ENCODE measurements at places on chromosomes 13 and 19.

DNA sequence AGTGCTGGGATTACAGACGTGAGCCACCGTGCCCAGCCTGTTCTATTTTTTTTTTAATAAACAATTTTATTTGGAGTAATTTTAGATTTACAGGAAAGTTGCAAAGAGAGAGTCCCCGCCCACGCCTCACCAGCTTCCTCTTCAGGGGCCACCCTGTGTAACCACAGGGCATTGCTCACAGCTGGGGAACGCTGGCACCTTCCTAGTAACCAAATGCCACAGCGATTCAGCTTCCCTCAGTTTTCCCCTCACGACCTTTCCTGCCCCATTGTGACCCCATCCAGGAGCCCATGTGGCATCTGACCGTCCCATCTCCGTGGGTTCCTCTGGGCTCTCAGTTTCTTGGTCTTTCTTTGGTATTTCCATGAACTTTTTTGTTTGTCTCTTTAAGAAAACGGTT lies 83.9 kb downstream of the GNG7 start:
- DNase-seq = peak; percentile 71

GRCh38 chr13:35714121-35714520 lies 237.6 kb upstream of the MAB21L1 start:
- DNase-seq = no peak

- DNase-seq = no peak
These were observed 1.5 kb downstream of the GAS6 start for GRCh38 chr13:113862191-113862930.

- DNase-seq = no peak
These were observed 15.9 kb upstream of the GAS6 start for GRCh38 chr13:113879494-113880360.

GRCh38 chr13:42047561-42048341 lies 697 bp upstream of the DGKH start:
- peak; percentile 77 for DNase-seq

DNA sequence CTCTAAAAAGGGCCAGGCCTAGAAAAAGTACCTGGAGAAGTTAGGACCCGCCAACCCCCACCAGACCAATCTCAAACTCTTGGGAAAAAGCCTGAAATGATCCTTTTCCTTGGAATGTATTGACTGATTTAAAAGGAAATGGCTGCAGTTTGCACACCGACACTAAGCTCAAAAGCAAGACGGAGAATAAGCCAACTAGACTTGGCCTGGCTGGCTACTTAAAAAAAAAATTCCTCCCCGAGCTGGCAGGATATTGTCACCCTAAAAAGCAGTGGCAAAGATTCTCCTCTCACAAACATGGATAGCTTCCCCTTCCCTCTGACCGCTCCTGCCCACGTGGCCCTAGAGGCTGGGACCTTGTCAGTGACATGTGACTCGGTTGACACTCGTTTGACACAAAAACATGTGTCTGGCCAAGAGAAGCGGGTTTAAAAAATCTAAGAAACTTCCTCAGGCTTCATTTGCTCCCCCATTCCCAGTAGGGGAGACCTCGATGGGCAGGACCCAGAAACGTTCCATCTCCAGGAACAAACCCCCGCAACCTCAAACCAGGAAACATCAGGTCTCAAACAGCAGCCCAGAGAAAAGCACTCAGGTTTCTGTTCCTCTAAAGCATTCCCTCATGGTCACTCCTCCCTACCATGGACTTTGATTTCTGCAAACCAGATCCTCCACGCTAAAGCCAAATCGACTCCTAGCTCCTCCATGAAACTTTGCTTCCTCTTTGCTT lies 1.3 kb downstream of the RFX1 start:
- DNase-seq = peak; percentile 33

- DNase-seq = peak; percentile 31
These were observed 420.4 kb downstream of the EFNB2 start for GRCh38 chr13:106115081-106115480.

- DNase-seq = no peak
These were observed 3.2 kb downstream of the GPR183 start for GRCh38 chr13:99303863-99304521.

DNA sequence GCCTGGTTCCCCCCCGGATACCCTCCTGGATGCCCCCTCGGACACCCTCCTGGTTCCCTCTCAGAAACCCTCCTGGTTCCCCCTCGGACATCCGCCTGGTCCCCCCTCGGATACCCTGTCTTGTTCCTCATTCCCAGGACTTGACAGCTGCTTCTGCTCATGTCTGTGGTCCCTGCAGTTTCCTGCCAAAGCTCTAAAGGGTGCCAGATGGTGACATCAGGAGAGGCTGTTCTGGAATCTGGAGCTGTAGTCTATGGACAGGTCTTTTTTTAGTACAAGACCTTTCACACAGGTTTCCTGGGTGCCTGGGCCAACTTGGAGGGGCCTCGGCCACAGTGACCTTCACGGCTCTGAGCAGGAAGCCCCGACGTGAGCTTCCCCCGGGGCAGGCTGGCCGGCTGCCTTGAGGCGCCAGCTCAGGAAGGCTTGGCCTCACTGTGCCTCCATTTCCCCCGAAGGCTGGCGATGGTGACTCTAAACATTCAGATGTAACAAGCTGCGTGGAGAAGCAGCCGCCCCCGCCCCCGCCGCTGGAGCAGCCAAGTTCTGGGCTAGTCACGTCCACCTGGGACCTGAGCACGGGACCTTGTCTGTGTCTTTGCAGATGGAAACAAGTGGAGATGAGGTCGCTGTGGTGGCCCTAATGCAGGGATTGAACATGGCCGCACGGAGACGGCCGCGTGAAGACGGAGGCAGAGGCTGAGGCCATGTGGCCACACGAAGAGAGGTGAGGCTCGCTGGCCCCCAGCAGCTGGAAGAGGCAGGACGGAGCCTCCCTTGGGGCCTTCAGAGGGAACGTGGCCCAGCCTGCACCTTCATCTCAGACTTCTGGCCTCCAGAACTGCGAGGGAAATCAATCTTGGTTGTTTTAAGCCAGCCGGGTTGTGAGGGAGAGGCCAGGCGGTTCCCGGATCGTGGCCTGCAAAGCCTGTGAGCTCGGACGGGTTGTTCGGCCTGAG lies 12.7 kb downstream of the SGTA start:
- DNase-seq = peak; percentile 75

DNA sequence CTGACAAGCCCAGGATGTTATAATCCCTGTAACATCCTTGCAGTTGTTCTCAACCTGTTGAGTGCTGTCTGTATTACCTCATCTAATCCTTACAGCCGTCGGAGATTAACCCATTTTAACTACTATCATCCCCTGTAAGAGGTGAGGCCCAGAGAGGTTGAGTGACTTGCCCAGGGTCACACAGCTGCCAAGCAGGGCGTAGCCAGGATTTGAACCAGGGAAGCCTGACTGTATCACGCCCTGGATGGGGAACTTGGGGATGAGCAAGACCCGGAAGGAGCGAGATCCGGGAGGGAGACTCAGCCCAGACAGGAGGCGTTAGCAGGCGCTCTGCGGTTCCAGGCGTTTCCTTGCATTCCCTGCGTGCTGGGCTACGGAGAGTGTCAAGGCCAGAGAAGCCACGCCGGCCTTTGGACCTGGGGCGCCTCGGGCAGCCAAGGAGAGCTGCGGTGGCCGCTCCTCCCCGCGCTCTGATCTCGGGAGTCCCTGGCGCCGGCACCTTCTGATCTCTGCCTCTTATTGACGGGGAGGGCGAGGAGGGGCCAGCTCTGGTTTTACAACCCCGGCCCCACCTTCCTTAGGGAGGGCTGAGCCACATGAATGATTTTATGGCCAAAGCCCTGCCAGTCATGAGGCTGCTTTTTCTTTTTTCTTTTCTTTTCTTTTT lies 6.2 kb downstream of the SULT2B1 start:
- peak; percentile 45 for DNase-seq

GRCh38 chr19:11268783-11269267 lies 6.5 kb upstream of the DOCK6 start:
- peak; percentile 97 for DNase-seq

DNA sequence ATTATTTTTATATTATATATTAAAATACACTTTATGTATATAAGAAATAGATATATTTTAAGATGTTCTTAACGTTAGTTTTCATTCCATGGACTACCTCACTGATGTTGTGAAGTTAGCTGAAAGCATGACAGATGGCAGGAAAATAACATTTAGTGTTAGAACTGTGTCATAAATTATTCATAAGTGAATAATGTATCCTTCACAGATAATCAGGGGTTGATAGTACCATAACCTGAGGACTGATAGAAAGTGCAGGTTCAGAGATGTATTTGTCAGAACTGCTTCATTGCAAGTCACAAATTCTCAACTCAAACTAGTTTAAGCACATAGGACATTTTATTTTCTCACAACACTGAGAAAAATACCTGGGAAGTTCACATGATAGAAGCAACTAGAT lies 14.6 kb upstream of the DIAPH3 start:
- no peak for DNase-seq

DNA sequence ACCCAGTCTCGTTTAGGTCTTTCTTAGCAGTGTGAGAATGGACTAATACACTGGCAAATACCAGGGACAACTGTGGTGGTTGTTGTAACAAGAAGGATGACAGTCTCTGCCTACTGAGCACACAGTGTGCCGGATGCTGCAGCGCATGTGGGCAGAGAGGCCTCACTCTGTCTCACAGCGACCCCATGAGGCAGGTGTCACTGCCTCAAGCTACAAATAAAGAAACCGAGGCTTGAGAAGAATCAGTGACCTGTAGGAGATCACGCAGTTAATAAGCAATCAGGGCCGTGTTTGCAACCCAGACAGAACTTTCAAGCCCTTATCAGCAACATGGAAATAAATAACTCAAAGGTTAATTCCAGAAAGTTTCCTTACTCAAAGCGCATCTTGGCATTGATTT lies 40.5 kb upstream of the GAS6 start:
- no peak for DNase-seq

DNA sequence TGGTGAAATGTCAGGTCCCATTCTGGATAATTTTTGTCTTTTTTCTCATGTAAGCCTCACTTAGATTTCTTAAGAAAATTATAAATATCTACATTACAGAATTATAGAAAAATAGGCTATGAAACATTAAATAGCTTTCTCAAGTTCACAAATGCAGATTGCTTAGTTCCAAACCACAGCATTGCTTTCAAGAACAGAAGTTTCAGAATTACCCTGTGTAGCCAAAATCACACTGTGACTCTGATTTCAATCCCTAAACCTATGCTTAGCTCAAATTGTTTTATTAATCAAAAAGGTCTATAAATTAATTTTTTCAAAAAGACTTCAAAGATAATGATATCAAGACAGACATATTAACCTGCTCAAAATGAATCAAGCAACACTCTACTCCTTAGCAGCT lies 881.2 kb upstream of the PCDH20 start:
- DNase-seq = no peak

DNA sequence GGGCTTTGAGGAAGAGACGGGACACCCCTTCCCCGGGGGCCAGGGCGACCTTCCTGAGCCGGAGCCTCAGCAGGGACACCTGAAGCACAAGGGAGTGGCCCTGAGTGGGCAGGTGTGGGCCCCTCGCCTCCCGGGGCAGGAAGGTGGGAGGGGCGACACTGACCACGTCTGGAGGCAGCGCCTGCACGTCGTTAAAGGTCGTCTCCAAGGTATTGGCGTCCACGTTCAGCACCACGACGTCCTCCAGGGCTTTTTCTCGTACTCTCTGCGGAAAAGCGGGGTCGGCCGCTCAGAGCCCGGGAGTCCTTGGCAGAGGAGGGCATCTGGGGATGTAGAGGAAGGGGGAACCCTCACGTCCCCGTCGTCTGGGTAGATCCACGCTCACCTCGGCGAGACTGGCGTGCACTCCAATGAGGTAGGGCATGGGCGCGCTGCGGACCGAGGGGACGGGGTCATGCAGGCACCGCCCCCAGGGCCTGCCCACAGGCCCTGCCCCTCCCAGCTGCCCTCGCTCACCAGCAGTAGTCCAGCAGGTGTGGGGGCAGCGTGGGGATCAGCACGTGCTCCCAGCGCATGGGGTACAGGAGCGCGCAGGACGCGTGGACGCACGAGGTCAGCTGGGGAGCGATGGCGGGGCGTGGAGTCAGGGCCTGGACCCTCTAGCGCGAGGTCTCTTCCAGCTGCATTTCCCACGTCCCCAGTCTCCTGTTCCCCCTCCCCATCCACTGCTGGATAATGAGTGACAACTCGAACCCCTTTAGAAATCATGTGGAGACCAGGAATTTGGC lies 6.1 kb downstream of the DENND1C start:
- no peak for DNase-seq

GRCh38 chr13:27106144-27106543 lies 65.5 kb downstream of the USP12 start:
- DNase-seq = no peak

- DNase-seq = peak; percentile 53
These were observed 413 bp downstream of the N4BP2L2 start for GRCh38 chr13:32538143-32538620.

- DNase-seq = no peak
These were observed 3.8 kb upstream of the LRFN3 start for GRCh38 chr19:35932291-35932936.

- DNase-seq = no peak
These were observed 98.1 kb downstream of the DCLK1 start for GRCh38 chr13:36033035-36033434.

DNA sequence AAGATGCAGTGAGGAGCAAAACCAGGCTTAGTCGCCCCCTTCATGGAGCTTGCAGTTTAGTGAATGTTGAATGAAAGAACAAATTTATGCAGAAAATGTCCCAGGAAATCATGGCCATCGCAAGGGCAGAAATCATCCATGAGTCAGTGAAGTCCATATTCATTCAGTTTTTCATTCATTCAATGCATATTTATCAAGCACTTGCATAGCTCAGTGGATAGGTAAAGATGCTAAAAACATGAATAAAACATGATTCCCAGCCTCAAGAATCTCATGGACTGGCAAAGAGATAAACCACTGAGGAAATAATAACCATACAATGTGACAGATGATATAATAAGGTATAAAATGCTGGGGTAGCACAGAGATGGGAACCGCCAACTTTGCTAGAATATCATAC lies 58.8 kb downstream of the HSPH1 start:
- DNase-seq = no peak

DNA sequence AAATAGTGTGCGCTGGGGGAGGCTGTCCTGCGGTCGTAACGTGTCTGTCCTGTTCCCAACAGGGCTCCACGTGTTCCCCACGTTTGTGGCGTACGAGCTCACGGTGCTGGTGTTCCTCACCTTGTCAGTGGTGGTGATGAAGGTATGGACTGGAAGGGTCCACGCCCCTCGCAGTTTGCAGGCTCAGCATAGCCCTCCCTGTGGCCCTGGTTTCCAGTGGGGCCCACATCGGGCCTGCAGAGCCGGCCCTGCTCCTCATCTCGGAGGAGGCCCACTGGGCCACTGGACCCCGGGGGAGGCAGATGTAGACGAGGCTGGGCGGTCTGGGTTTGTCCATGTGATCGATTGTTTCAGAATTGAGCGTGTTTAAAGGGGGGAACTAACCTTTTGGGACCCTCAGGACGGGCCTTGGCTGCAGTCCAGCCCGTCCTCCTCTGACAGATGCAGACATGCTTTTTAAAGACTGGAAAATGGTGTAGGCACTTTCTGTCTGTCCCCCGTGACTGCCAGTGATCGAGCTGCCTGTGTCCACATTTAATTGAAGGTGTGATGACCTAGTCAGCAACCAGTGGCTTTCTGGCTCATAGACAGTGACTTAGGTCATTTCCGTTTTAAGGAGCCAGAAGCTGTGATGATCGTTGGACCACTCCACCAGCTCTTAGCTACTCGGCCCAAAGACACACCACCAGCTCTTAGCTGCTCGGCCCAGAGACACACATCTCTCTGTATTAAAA lies 37.1 kb upstream of the TFDP1 start:
- DNase-seq = peak; percentile 28

Data from cardiac fibroblast (primary cell).